Suppressor macrophage treated with lipopolysaccharide for 1 hour (primary cell): ENCODE measurements at places on chromosomes 16 and 17.

GRCh38 chr16:10210944-10211343 is 28.7 kb upstream of the GRIN2A start:
- no peak for DNase-seq

GRCh38 chr16:65731833-65732232 is 610.0 kb upstream of the CDH11 start:
- DNase-seq = no peak

DNA sequence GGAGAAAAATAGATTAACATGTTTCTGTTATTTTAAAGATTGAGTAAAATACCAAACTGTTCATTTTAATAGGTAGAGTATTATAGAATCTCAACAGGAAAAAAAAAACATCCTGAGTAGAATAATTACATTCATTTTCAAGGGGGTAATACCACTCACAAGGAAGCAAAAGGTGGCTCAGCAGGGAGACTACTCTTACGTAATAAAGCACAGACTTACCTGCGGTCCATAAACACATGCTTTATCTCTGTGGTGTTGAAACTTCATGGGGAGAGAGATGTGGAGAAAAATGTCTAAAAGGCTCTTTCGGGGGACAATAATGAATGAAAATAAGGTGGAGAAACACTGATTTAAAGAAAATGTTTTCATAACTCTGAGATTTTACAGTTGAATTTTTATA is 171.7 kb downstream of the MRTFB start:
- no peak for DNase-seq

DNA sequence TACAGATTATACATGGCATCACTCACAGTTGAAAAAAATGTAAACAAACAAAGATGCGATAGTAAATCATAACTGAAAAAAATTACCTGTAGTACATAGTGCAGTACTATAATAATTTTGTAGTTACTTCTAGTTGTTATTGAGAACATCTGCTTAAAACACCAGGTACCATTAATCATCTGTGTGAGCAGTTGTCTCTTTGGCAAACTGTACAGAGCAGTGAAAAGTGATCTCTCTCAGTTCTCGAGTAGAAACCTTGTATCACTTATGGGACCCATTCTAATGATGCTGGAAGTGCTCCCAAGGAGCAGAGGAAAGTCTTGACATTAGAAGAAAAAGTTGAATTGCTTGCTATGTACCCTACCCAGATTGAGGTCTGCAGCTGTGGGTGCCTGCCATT is 8.9 kb upstream of the TENT4B start:
- no peak for DNase-seq

DNA sequence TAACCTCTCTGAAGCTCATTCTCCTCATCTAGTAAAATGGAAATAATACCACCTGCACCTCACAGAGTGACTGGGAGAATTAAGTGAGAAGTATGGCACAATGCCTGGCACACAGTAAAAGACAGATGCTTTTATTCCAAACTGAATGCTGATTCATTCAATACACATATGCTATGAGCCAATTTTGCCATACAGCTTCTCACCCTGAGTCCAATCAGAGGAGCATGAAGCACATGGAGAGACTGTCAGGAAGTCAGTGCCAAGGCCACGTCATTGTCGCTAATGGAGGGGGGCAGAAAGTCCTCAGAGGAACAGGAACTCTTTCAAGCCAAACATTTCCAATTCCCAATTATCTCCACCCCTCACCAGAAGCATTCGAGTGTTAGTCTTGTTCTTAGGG is 11.6 kb downstream of the MKS1 start:
- no peak for DNase-seq

DNA sequence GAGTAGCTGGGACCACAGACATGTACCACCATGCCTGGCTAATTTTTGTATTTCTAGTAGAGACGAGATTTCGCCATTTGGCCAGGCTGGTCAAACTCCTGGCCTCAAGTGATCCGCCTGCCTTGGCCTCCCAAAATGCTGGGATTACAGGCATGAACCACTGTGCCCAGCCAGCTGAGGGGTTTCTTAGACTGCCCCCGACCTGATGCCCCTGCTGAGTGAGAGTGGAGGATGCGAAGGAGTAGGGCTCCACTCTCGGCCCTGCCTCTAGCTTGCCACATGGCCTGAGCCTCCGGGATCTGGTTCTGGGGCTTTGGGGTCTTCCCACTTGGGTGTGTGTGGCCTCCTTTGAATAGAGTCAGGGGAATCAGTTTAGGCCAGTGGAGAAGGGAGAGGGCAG is 11.0 kb downstream of the GPR179 start:
- no peak for DNase-seq

- DNase-seq = no peak
Observed at GRCh38 chr17:68705714-68706076, 104.5 kb upstream of the FAM20A start.
